ENCODE measurements at places on chromosomes 3 and 15. TPM values are rescaled to one million over a fixed set of nuclear protein-coding genes. Genes with fewer than 3 reads are reported as not detected.

GRCh38 chr15:82919231-82919886 is 33.2 kb downstream of the HOMER2 start:
- DNase-seq, result peak; percentile 44

Gene MEIS2
- polyA plus RNA-seq, result 4.3 TPM

DNA sequence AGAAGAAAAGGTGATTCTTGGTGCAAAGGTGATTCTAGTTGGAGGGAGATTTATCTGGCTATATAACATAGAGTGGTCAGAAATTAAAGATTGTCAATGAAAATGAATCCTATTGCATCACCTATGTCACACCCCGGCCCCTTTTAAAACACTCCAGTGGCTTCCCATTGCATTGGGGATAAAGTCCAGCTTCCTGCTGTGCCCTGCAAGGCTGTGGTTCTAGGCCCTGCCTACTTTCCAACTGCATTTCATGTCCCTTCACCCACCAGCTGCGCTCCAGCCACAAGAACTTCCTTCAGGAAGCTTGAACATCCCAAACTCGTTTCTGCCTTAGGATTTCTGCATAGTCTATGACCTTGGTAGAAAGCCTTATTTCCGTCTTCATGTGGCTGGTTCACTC is 118.7 kb upstream of the UMPS start:
- no peak for DNase-seq

Gene DLEC1
- polyA plus RNA-seq, result 0.63 TPM

DNA sequence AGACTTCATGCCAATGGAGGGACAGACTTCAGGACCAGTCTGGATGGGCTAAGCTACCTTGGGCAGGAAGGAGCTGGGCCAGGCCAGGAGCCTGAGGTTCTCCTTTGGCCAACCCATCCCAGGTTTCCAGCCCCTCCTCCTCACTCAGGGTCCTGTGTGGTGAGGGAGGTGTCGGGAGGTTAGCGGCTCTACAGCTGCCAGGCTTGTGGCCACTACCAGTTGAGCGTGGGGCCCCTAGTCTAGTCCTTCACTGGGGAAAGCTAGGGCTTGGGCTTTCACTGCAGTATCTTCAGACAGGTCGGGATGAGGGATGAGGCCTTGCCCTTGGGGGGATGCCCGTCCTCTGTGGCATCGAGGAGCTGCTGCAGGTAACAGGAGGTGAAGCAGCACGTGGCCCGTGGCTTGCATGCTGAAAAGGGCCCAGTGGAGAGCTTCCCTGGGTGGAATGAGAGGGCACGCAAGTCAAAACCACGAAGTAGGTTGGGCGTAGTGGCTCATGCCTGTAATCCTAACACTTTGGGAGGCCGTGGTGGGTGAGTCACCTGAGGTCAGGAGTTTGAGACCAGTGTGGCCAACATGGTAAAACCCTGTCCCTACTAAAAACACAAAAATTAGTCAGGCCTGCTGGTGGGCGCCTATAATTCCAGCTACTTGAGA is 8.5 kb upstream of the FANCD2 start:
- no peak for DNase-seq

DNA sequence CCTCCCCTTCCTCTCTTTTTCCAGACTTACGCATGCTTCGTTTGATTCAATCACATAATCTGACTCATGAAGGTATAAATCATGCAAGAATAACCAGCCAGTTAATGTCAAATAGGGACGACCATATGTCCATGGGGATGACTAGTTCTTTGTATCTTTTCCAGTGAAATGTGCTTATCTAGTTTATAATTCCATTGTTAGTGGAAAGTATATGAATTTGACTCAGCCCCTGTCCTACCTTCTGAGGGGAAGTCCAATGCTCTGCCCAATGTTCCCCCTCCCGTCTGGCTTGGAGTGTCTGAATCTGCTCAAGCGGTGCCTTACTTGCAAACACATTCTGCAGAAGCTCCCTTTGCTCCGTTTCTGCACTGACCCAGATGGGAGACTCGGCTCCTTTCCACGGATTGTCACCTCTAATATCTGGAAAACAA is 55.0 kb upstream of the EPHB3 start:
- no peak for DNase-seq

DNA sequence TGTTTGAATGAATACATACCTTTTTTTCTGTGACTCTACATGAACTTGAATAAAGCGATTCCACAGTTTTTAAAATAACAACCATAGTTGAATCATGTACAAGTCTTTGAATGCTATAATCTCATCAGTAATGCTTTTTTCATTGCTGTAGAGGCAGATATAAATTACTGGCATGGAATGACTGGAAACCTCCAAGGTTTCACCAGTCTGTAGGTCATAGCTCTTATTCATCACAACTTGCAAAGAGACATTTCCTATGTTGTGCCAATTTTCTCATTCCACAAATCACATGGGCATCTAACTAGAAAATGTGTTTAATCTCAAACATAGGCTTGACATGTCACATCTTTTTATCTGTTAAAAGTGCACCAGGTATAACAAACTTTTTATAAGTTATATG is 407.1 kb upstream of the KCNMB2 start:
- no peak for DNase-seq

- DNase-seq, result no peak
Observed at GRCh38 chr3:124781476-124782376, 51.5 kb downstream of the UMPS start.

Gene IRAK2
- 4.6 TPM for polyA plus RNA-seq

DNA sequence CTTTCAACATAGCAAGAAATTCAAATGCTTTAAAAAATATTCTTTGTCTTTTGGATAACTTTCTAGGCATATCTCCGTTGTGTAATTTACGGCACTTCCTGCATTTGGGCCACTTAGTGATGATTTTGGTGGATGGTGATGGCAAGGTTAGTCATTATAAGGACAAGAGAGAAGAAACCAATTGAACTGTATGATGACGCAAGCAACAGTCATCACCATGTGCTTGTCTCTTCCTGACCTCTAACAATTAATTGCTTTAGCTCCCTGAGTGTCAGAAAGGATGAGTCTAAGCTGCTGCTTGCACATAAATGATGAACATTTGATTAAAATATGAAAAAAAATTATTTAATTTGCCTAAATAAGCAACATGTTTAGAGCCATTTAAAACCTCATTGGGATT is 11.3 kb upstream of the P2RY12 start:
- DNase-seq, result no peak

DNA sequence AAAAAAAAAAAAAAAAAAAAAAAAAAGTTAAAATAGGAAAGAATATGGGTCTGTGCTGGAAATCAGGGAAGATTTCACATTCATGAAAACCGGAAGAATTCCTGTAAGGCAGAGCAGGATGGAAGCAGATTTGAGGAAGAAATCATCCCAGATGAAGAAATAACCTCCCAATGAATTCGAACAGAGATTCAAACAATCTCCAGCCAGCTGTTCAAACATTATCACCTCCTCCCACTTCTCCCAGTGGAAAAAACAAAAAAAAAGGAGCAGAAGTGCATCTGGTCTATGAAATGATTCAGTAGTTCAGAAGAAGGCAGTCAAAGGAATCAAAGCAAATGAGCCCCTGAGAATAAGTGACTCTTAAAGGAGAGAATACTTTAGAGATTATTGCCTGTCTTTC is 33.1 kb downstream of the CP start:
- DNase-seq, result no peak

DNA sequence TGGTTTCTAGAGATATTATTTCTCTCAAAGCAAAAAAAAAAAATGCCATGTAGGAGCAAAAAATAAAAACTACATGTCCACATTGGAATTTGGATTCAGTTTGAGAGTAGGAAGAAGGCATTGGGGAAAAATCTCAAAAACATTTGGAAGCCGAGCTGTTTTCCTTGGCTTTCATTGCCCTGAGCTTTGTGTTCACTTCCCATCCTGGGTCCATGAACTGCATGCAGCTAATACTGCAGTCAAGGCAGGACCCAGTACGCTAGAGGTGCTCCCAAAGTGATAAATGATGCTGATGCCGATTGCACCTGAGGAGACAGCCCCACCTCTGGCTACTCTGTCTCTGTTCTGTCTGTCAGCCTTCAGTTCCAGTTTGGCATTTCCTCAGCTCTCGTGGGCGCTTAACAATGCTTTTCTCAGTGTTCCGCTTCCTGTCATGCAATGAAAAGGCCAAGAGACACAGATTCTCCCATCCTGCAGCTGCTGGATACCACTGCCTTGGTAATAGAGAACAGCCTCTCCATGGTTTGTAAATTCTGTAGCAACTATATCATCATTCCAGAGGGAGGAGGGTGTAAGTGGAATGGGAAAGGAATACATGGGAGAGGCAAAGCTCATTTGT is 181.8 kb downstream of the RYR3 start:
- no peak for DNase-seq

Gene CD86
- polyA plus RNA-seq, result 1.7 TPM

DNA sequence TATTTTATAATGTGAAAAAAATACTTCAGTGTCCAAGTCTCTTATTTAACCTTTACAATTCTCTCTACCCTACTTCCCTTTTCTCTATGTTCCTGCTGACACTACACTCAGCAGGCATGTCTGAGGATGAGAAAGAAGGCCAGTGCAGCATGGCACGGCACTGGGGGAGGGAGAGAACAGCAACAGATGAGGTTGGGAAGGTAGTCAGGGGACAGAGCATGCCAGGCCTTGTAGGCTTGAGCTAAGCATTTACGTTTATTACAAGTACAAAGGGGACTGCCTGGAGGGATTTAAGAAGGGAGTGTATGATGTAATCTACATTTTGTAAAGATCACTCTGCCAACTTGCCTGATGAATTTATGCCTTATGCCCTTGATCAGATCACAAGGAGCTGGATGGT is 117.3 kb upstream of the WNT5A start:
- DNase-seq, result no peak

Gene KIF15
- 0.33 TPM for polyA plus RNA-seq

Data from liver (tissue), 10 donors.